ENCODE measurements at places on chromosomes 7 and 10.

DNA sequence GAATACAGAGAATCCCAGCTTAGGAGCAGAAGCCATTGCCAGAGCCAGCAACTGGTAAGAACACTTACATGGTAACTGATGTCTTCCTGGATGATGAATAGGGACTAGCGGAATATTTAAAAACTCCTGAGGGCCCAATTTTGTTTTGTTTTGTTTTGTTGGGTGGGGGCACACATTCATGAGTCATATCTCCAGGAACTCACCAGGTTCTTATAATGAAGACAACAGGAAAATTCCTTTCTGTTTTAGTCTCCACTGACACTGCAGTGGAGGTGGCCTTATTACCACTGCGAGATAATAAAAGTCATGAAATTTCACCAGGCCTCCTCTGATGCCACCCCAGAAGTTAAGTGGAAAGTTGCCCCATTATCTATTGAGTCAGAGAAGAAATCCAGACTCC is 6.6 kb upstream of the CUZD1 start:
- no peak for DNase-seq

GRCh38 chr10:71123023-71123422 is 89.3 kb upstream of the UNC5B start:
- no peak for DNase-seq

- DNase-seq = no peak
Measured at GRCh38 chr10:128870830-128871597, 596.0 kb upstream of the MGMT start.

- no peak for DNase-seq
Measured at GRCh38 chr10:77424257-77424656, 213.4 kb downstream of the KCNMA1 start.

DNA sequence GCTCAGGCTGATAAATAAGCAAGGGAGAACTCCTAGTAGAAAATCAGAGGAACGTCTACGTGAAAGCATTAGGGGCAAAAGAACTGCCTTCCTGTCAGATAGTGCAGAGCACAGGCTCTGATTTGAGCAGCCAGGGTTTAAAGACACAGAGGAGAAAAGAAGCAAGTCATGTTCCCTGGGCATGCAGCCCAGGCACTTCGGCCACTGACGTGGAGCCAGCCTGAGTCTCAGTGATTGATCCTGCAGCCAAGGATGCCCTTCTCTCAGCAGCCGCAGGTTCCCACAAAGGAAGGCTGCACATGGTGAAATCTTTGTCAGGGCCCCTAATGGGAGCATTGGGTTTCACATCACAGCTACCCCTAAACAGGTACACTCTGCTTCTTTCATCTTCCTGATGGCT is 161.7 kb upstream of the HPS1 start:
- DNase-seq = no peak

GRCh38 chr7:90540406-90540805 is 55.7 kb upstream of the CDK14 start:
- DNase-seq = no peak

DNA sequence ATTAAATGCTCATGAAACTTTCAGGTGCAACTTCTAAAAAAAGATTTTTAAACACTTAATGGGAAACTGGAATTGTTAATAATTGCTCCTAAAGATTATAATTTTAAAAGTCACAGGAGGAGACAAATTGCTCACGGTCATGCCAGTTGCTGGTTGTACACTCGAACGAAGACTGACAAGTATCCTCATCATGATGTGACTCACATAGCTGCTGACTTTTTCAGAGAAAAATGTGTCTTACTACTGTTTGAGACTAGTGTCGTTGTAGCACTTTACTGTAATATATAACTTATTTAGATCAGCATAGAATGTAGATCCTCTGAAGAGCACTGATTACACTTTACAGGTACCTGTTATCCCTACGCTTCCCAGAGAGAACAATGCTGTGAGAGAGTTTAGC is 79.3 kb downstream of the ITGB8 start:
- no peak for DNase-seq

- no peak for DNase-seq
Measured at GRCh38 chr7:157488281-157488680, 151.5 kb downstream of the DNAJB6 start.

- DNase-seq = no peak
Measured at GRCh38 chr10:9301554-9301953, 1247.1 kb downstream of the GATA3 start.

DNA sequence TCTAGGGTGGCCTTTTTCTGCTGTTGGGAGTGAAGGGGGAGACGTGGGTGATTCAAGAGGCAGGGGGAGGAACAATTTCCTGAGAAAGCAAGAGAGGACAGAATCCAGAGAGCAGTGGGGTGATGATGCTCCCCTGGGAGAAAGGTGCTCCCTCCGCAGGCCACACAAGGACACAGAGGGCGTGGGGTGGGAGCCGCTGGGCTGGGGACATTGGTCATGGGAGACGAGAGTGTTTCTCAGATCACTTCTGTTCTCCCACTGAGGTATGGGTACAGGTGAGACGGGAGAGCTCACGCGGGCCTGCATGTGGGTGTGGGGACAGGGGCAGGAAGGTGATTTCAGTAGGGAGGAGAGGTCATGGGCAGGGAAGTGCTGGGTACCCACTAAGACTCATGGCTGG is 259.5 kb upstream of the CTBP2 start:
- DNase-seq = no peak

- no peak for DNase-seq
Measured at GRCh38 chr10:93854975-93855374, 38.8 kb upstream of the SLC35G1 start.

- DNase-seq = no peak
Measured at GRCh38 chr10:133438711-133439273, 14.4 kb upstream of the SPRN start.

GRCh38 chr10:44293306-44293778 is 91.6 kb downstream of the CXCL12 start:
- no peak for DNase-seq

DNA sequence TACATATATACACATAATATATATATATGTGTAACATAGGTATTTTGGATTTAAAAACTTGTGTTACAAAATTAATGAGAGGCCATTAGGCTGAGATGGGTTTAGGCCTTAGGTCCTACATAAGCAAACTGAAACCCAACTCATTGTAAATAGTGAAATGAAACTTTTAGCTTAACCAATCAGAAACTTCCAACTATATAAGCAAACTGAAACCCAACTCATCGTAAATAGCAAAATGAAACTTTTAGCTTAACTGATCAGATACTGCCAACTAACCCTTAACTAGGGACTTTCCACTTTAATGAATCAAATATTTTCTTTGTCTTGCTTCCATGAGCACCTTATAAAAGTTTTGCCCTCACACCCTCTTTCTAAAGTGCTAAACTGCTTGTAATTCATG is 17.3 kb upstream of the SAMD9L start:
- DNase-seq = no peak

DNA sequence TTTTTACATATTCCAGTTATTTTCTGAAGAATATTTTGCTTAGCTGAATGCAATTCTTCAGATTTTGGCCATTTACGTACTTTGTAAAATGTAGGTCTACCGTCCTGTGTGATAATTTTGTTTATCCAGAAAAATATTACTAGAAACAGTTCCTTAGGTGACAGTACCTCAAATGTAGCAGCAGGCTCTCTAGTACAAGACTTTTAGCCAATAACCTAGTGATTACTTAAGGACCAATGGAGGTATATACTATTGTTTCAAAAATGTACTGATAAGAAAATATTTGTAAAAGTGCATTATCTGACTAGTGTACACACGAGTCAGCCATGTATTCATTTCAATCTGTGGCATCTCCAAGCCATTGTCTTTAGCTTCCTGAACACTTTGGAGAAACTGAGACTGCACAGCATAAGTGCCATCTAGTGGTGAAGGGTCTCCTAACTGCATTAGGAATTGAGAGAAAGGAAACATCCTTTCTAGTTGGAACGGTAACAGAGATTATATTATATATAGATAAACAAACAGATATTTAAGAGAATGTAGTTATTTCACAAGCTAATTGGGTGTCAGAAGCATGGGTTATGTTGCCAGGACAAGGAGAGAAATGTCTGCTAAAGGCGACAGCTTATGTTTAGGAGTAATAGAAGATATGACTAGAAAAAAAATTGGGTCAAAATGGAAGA is 23.7 kb downstream of the RTKN2 start:
- peak; percentile 5 for DNase-seq

GRCh38 chr7:107996072-107996882 is 6.7 kb downstream of the LAMB1 start:
- DNase-seq = no peak

DNA sequence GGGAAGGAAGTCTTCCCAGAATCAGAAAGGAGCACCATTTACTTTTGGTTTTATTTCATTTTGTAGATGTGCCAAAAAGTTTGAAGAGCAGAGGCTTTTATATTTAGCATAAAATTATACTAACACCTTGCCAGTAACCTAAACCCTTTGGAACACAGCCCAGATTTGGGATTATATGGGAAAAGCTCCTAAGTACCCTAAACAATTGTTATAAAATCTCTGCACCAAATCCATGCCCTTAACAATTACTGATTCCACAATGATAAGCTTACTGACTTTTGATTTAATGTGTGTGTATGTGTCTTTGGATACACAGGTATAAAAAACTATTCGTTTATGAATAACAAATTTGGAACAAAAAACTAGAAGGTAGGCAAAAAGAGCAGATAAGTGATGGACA is 39.0 kb upstream of the TMEM229A start:
- no peak for DNase-seq

- no peak for DNase-seq
Measured at GRCh38 chr10:96321822-96322221, 17.6 kb downstream of the DNTT start.

GRCh38 chr10:77614778-77615625 is 22.6 kb downstream of the KCNMA1 start:
- DNase-seq = no peak

GRCh38 chr7:20776942-20777341 is 9.7 kb downstream of the SP8 start:
- no peak for DNase-seq

- no peak for DNase-seq
Measured at GRCh38 chr10:1132584-1132983, 76.4 kb downstream of the WDR37 start.

DNA sequence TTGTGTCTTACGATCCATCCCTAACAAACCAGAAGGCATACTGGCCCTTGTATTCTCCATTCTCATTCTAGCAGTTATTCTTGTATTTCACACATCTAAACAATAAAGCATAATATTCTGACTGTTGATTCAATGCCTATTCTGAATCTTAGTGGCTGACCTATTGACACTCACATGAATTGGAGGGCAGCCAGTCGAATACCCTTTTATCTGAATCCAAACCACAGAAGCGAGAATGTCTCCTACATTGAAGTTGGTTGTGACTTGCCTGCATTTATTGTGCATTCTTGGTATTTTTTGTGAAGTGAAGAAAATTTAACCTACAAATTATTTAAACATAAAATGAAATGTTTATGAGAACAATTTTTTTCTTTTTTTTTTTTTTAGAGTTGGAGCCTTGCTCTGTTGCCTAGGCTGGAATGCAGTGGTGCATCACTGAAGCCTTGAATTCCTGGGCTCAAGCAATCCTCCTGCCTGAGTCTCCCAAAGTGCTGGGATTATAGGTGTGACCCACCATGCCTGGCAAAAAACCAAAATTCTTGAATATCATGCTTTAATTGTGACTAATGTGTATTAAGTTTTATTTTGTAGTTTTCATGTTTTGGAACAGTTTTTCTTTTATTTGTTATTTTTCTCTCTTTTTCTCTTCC is 22.7 kb downstream of the EXOC4 start:
- DNase-seq = no peak
